ENCODE measurements at places on chromosomes 6 and 20.

DNA sequence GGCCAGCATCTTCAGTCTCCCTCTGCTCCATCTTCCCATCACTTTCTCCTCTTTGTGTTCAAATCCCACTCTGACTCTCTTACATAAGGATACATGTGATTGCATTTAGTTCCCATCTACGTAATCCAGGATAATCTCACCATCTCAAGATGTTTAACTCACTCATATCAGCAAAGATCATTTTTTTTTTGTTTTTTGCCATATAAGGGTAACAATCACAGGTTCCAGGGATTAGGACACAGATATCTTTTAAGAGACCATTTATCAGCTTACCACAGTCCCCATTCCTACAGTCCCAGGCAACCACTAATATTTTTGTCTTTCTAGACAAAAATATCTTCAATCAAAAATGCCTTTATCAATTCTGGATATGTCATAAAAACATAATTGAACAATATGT, 3.2 kb upstream of the TREML2 start:
- H3K27me3 ChIP-seq = no peaks in the 10 kb centered on the region
- peak overlapping the region; percentile 62 for H3K27ac ChIP-seq
- DNase-seq = no peak
- no peak overlapping the region for H3K4me3 ChIP-seq

- no peak overlapping the region for H3K4me3 ChIP-seq
- H3K27me3 ChIP-seq = no peaks in the 10 kb centered on the region
- no peak for DNase-seq
- H3K36me3 ChIP-seq = no peaks in the 10 kb centered on the region
Observed at GRCh38 chr20:53040693-53041589, 68.8 kb downstream of the TSHZ2 start.

DNA sequence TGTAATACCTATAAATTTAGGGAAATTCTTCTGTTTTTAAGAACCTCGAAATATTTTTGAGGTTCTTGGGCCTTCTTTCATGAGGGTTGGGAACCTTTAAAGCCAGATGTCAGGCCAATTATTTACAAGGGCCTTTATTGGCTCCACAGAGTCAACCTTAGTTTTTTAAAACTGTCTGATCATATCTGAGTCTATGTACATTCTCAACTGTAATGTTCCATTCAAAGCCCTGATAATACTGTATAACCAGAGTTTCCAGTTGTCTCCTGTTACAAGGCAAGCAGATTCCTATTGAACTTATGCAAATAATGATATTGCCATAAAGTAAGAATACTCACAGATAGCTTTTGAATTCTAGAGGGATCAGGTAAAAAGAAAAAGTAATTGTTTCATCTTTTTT, 545.5 kb downstream of the EPM2A start:
- no peak overlapping the region for H3K4me3 ChIP-seq
- DNase-seq = no peak
- no peaks in the 10 kb centered on the region for H3K36me3 ChIP-seq
- no peak overlapping the region for H3K27ac ChIP-seq
- no peaks in the 10 kb centered on the region for H3K4me1 ChIP-seq

DNA sequence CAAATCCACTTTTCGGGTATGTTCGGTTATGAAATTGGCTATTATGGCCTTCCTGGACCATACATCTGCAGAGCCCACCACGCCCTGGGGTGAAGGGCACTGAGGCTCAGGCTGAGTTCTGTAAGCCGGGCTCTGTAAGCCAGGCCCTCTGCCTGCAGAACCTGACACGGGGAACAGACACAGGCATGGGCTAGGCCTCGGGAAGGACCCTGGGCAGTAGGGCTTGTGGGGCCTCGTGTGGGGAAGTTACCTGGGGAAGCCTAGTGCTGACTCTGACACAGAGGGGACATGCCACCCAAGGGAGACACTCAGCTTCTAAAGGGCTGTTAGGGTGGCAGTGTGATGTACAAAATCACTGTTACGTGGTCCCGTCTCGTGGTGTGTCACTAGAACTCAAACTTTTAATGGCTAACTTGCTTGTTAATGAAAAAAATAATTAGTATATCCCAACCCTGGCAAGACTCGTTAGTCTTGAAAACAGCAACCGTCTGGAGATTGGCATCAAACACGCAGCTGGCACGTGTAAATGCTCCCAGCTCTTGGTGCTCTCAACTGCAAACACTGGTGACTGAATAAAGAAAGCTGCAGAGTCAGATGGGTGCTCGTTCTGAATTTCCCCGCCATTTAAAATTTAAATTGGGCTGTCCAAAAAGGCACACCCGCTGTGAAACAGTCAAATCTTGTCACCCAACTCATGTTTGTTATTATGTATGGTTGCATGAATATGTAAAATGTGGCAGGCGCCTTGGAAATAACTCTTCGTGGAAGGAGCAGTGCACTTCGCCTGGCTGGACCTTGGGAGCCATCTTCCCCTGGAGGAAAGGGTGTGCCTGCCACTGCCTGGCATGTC, 23.6 kb upstream of the TCFL5 start:
- peaks cover 14% of the 10 kb centered on the region for H3K4me1 ChIP-seq
- peaks cover 6% of the 10 kb centered on the region for H3K36me3 ChIP-seq
- H3K27me3 ChIP-seq = no peaks in the 10 kb centered on the region
- no peak overlapping the region for H3K4me3 ChIP-seq

GRCh38 chr6:4774715-4775493, 1.3 kb upstream of the CDYL start:
- H3K27me3 ChIP-seq = peaks cover 6% of the 10 kb centered on the region
- peak overlapping the region; percentile 72 for H3K27ac ChIP-seq
- H3K4me1 ChIP-seq = peaks cover 32% of the 10 kb centered on the region
- H3K36me3 ChIP-seq = peaks cover 18% of the 10 kb centered on the region
